ENCODE measurements at places on chromosomes 7 and 10.

- no peak for DNase-seq
These were observed 108.4 kb upstream of the LYZL2 start for GRCh38 chr10:30737931-30738391.

- DNase-seq, result no peak
These were observed 2.4 kb upstream of the CCDC6 start for GRCh38 chr10:59908808-59909143.

DNA sequence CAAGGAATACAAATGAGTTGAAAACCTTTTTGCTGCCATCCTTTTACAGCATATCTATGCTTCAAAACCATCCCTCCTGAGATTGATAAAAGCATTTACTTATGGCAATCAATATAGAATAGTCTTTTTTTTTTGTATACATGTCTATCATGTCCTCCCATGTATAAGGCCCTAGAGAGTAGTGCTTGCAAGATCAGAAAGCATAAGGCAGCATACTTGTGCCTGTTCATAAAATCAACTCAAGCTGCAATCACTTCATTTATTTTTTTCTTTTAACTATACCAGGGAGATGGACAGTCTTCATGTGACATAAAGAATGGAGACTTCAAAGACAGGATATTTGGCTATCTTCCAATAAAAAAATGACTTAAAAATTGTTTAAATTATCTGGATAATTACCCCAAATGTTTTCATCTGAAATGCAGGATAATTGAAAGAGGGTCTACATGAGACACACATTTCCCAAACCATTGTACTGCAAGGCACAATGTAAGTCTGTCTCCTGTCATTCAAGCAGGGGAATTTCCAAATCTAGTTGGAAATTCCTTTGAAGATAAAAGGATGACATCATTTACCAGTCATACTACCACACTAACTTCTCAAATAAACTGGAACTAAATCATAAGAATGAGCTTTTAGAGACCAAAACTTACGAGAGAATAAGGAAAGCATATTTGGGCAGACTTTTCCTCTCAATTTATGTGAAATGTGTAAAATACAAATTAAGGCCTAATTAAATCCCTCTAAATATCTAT lies 22.5 kb downstream of the LRRN3 start:
- no peak for DNase-seq

- no peak for DNase-seq
These were observed 3.2 kb upstream of the IL2RA start for GRCh38 chr10:6065406-6065805.

DNA sequence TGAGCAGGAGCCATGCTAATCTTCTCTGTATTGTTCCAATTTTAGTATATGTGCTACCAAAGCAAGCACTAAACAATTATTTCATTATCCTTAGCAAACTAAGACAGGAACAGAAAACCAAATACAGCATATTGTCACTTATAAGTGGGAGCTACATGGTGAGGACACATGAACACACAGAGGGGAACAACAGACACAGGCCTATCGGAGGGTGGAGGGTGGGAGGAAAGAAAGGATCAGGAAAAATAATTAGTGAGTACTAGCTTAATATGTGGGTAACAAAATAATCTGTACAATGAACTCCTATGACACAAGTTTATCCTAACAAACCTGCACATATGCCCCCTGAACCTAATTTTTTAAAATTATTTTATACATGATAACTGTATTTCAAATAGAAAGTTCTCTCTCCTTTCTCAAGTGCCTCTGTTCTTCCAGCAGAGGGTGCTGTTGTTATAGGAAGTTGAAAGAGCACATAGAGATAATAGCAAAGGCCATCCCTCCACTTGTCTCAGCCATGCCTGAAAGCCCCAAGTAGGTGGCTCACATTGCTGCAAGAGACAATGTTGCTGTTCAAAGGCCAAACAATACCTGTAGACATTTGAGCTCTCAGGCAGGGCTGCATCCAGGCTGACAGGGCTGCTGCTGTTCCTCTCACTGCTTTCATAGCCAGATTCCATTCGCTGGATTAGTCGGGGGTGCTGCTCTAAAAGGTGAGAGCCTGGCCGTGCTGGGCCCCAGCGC lies 33.4 kb upstream of the PPP3CB start:
- peak; percentile 11 for DNase-seq

DNA sequence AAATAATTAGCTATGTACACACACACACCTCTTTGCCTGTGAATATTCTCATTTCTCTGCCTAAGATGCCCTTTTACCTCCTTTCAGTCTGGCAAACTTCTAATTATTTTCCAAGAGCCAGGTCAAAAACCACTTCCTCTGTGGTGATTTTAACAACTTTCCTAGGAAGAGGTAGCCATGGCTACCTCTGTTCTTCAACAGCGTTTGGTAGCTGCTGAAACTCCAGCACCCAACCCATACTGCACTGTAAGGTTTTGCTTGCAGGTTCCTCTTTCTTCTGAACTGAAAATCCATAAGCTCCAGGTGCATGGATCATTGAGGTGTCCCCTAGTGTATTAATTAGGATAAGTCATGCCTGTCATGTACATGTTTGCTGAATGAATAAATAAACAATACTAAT lies 25.6 kb downstream of the NRCAM start:
- DNase-seq, result no peak

- DNase-seq, result no peak
These were observed 8.6 kb downstream of the WNT16 start for GRCh38 chr7:121337398-121337797.

GRCh38 chr10:11131112-11131639 lies 113.5 kb downstream of the CELF2 start:
- no peak for DNase-seq

- DNase-seq, result no peak
These were observed at the start of gene MAGI2 for GRCh38 chr7:79453558-79454360. TSS of gene MAGI2 (minus strand) at chr7:79453667. CDS start at chr7:79453320, 347 bp downstream.

DNA sequence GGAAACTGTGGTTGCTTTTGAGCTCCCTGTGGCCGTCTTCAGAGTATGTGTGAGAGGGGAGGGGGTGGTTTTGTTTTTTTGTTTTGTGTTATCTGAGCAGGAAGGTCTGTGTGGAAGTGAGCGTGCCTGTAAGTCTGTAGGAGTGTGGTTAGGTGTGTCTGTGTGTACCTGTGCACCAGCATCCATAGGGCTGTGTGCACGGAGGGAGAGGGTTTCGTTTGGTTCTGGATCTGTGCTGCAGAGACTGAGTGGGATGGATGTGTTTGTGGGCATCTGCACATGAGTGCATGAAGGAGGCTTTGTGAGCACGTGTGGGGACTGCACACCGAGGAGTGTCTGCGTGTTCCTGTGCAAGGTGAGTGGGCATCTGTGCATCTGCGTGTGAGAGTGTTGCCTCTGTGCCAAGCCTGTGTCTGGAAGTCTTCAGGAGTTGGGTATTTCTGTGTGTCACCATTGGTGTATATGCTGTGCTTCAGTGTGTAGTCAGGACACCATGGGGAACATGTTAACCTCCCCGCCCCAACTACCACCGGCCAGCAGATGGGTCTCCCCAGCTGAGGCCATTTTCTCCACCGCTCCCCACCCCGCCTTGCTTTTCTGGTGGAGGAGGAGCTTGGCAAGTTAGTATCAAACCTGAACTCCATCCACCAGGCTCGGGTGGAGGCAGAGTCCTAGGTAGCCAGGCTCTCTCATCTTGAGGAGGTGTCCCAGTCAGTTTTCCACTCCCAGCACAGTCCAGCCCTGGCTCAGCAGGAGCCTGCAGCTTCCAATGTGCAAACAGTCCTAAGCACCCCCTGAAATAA lies 7.1 kb upstream of the TLX1 start:
- DNase-seq, result no peak

DNA sequence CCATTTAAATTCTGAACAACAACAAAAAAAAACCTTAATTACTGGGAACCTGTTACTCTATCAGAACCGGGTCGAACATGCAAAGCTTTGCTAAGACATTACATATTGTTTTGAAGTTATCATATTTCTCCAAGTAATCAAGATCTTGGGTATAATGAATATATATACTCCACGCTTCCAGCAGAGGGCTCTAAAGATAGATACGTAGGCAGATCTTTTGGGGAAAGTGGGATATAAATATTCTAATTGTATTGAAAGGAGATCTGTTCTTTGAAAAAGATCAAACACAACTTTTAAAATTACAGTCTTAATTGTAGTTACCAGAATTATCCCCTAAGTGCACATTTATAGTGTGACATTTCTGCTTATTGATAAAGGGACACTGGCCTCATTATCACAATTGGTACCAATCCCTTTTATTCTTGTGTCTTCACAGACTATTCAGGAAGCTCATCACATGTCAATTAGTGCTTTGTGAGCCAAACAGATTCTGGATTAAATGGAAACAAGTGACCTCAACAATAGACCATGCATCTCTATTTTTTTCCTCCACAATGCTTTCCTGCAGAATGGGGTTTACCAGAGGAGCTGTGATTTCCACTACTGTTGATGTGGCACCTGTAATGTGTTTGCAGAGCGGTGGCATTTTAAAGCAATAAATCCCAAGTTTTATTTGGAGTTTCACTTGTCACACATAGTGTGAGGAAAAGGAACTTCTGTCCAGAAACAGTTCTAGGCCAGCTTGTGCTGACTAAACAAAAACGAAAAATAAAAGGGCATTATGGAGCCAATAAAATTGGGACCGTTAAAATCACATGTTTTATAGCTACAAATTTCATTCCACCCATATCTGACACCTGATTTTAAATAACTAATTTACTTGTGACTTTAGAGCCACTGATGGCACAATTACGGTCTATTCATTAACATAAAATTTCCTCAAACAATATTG lies 122.4 kb downstream of the CTTNBP2 start:
- DNase-seq, result no peak

GRCh38 chr10:92213049-92213448 lies 77.8 kb downstream of the CPEB3 start:
- no peak for DNase-seq

DNA sequence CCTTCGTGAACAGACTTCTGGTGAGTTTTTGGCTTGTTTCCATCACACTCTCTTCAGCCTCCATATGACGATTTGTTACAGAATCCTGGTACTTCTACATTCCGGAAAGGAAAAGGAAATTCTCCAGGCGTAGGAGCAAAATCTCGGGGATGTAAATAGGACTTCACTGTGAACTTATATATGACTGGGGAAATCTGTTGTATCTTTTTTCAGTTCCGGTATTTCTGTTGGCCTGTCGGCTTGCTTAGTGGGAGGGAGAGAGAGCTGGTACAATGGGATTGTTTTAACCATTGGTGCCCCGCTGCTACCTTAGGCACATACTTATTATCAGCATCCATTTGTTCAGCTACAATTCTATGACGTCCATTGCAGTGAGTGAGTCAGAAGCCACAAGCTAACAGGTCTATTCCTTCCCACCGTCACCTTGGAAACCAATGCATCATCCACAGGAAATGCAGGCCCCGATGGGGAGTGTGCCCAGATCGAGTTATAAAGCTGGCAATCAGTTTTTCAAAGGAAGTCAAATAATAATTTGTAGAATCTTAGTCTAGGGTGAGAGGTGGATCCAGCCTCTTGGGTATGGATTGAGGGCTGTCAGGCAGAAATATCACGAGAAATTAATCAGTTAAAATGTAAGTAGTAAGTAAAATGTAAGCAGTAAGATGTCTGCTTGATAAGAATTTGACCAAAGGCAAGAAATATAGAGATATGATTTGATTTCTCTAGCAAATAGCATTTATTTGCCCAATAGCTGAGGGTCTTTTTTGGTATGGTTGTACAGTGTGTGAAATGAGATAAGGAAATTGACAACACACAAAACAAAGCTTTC lies 92.0 kb upstream of the MKLN1 start:
- DNase-seq, result peak; percentile 58

DNA sequence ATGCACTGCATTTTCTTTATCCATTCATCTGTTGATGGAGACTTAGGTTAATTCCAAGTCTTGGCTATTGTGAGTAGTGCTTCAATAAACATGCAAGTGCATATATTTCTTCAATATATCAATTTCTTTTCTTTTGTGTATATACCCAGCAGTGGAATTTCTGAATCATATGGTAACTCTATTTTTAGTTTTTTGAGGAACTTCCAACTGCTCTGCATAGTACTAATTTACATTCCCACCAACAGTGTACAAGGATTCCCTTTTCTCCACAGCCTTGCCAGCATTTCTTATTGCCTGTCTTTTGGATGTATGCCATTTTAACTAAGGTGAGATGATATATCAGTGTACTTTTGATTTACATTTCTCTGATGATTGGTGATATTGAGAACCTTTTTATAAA lies 145.2 kb downstream of the LYZL1 start:
- no peak for DNase-seq

DNA sequence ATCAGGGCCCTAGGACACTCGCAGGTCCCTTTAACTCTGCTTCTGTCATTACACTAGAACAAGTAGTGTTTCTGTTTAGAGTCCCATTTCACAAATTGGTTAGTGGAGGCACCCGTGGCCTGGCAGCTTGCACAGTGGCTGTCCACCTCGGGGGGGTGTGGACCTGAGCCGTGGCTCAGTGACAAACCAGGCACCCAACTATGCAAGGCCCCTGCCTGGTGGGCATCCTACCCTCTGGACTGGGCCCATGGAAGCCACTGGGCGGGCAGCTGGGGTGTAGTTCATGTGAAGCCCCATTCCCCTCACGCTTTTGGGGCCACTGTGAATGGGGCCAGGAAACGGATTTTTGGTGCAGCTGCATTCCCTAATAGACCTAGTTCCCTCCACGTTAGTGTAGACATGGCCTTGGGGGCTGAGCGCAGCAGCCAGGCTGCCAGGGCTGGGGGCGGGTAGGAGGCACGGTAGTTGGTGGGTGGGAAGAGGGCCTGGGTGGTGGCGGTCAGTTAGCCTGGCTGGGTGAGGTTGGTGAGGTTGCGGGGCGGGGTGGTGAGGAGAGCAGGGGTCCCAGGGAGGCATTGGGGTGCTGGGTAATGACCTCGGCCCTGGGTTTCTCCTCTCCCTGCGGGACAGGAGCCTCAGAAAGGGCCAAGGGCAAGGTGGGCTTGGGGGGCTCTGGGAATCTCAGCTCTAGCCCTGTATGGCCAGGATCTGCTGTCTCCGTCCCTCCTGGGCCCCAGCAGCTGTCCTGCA lies 18.7 kb downstream of the ZNF316 start:
- DNase-seq, result no peak

Data from stimulated activated CD8-positive, alpha-beta memory T cell treated with anti-CD3 and anti-CD28 coated beads, Interleukin-2, amount 100 ng/mL, for 1 hour (primary cell).